ENCODE measurements at places on chromosomes 2 and 18.

- no peak for DNase-seq
Observed at GRCh38 chr2:190547886-190548285, 13.4 kb upstream of the NEMP2 start.

DNA sequence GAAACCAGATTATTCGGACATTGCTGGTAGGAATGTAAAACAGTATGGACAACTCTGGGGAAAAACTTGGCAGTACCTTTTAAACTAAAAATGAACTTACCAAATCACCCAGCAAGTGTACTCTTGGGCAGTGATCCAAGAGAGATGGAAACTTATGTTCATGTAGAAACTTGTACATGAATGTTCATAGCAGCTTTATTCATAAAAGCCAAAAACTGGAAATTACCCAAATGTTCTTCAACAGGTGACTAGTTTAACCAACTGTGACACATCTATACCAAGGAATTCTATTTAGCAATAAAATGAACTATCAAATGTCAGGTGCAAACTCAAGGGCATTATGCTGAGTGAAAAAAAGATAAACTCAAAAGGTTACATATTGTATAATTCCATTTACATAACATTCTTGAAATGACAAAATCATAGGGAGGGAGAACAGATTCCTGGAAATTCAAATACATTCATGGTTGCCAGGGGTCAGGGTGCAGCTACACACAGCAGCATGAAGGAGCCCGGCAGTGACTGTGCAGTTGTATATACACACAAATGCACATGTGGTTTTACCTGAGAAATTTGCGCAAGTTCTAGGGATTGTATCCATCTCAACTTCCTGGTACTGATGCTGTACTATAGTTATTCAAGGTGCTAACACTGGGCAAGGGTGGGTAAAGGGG is 3.5 kb upstream of the RNU4ATAC start:
- DNase-seq = no peak

- no peak for DNase-seq
Observed at GRCh38 chr2:201669865-201670264, 26.6 kb upstream of the TMEM237 start.

DNA sequence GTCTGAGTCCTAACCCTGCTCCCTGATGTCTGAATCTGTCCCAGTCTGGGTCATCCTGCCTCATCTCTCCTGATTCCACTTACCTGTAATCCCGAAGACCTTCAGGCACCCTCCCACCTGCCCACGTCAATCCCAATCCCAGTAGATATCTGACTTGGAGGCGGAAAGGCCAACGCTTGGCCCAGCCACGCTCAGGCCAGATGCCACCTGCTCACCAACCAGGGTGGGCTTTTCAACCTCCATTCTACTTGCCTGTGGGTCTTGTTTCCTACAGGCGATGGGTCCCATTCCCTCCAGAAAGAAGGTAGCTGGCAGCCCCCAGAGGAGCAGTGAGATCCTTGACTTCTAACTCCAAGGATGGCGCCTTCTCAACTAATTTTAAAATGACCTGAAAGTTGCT is 59.7 kb downstream of the INPP5D start:
- DNase-seq = no peak

DNA sequence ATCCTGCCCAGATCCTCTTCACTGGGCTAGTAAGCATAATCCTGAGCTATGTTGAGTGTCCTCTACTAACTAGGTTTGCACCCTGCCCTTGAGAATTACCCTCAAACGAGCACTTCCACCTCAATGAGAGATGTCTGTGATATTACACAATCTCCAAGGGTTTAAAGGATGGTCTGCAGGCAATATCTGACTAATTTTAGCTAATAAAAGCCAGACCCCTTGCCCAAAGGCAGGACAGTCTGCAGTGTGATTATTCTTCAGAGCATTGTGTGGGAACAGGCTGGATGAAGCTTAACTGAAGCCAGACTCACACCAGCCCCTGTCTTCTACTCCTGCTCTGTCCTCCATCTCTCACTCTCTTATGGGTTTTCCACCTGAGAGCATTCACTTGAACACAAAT is 544.9 kb upstream of the DDX18 start:
- no peak for DNase-seq

DNA sequence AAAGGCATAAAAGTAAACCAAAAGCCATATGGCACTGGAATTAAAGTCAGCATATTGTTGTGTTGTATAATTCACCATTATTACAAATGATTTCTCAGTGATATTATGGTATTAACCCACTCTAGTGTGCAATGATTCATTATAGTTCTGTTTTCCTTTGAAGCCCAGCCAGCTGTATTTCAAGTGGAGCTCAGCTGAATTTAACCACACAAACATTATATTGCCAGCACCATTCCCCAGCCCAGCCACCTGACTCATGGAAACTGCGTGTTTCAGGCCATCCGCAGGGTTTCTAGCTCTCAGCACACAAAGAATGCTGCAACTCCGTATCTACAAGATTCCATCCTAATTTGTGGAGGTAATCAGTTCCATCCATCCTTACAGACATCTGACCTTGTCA is 166.8 kb upstream of the CHAC2 start:
- DNase-seq = no peak

- DNase-seq = no peak
Observed at GRCh38 chr2:102070058-102070642, 72.4 kb upstream of the IL1R1 start.

- no peak for DNase-seq
Observed at GRCh38 chr2:83055376-83056010, 1403.6 kb downstream of the SUCLG1 start.
